ENCODE measurements at places on chromosomes 1 and 21.

DNA sequence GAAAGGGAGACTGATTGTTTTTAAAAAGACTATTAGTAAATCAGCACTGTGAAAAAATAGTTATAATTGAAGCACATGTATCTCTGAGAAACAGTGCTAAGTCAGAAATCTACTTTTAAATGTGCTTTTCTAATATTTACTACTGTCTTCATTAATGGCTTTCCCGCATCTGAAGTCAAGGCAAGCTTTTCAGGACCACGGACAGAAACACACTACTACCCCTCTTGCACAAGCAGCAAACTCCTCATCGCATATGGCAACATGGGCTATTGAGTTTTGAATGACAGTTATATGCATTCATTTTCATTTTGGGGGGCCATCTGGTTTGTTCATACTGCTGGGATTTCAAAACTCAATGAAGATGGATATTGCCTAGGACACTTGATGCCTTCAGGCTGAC lies 433.4 kb upstream of the CAMK1G start:
- DNase-seq = no peak

DNA sequence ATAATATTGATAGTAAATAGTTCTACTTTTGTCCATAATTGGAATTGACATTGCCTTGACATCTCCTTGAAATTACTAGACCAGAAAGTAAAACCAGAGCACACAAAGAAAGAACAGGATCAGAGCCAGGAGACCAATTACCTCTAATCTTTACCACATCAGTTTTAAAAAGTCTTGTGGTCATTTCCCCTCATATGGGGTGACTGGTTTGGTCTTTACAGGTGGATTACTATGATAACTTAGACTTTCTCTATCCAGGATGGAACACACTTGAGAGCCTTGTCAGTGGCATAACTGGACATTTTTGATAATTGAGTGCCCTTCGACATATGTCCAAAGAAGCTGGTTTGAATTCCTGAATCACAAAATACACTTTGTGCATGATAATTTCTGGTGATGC lies 1148.1 kb upstream of the NCAM2 start:
- DNase-seq = no peak

DNA sequence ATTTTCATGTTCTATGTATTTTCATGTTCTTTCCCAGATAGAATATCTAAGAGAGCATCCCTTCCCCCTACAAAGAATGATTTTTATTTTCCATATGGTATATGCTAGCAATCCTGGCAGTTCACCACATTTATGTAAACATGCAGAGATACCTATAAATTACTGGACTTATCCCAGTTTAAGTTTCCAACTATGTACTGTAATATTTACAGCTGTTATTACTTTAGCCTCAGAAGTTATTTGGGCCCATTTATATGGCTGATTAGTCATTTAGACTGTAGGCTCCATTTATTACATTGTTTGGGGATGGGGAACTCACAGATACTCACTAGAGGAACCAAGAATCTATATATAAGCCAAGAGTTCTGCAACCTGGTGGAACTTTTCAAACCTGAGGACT lies 84.8 kb upstream of the WARS2 start:
- DNase-seq = no peak

GRCh38 chr1:168008595-168008994 lies 71.7 kb upstream of the MPC2 start:
- DNase-seq = no peak

- no peak for DNase-seq
Measured at GRCh38 chr1:212528501-212528900, 80.1 kb upstream of the ATF3 start.

DNA sequence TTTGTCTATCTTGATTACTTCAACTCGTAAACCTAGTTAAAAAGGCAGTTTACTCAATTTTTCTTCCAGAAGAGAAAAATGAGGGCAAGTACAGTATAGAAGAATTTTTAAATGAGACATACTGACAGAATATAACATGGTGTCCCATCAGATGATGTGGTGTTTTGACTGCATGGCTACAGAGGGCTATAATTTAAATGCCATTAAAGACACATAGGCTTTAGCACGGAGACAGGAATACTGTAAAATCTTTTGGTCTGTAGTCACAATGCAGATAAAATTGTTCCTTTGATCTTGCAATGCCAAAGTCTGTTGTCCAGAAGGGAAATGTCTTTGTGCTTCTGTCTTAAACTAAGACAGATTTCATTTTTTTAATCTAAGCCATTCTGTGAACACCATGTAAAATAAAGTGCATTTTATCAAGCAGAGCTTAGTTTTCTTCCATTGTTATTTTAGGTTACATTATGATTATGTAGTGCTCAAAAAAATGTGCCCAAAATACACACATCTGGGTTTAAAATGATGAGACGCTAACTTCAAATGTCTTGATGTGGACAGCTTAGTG lies 249.6 kb downstream of the PTPRC start:
- no peak for DNase-seq

DNA sequence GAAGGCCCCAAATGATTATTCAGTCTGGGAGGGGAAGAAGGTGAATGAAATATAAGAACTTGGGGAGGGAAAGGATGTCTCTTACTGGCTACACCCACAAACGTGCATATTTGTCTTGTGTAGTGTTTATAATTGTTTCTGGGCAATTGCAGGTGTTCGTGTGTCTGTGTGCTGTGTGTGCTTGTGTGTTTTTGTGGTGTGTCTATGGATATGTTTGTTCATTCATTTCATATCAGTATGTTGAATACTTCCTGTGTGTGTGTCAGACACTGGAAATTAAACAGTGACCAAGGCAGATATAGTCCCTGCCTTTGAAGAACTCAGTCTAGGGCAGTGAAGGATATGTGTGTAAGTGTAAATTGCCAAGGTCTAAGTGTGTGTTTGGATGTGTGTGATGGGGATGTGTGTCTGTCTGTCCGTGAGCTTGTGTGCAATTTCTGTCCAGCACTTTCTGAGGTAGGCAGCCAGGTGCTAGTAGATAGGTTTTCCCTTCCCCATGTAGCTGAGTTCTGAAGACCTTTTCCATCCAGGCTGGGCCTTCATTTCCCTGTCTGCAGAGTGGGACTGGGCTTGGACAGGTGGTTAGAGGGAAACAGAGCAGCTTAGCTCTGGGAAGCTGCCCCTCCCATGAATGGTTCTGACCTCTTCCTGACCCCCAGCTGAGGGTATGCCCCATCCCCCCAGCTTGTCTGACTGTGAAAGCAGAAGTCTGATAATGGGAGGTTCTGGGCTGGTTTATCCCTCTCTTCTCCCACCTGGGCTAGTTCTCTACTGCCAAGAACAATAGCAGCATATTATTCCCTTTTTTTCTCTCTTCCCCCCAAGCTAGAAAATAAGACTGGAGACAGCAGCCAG lies 3.8 kb downstream of the AGO1 start:
- DNase-seq = no peak

GRCh38 chr1:161511018-161511755 lies 5.9 kb downstream of the FCGR2A start:
- DNase-seq = no peak

DNA sequence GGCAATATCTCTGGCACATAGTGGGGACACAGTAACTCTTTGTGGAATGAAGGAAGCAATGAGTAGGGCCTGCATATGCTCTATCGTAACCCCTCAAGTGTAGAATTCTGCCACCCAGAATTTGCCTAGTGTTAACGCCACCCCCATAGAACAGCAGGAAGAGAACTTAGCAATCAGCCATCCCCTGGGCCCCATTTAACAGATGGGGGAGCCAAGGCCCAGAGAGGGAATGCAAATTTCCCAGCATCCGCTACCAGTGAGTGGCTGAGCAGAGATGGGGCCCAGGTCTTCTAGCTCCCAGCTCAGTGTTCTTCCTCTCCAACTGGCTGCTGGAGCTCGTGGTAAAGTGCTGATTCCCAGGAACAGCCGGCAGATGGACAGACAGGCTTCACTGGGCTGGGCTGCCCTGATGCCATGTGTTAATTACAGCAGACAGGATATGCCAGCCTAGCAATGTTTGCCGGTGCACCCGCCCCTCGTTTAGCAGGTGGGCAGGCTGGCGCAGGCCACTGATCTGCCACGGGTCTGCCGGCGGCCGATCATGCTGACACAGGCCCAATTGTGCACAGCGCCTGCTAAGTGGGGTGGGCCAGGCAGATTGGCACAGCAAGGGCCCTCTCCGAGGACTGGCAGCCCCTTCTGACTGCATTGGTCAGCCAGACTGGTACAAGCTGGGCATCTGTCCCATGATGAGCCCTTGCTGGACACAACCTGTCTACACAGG lies 171.9 kb downstream of the IGSF21 start:
- DNase-seq = no peak

- peak; percentile 16 for DNase-seq
Measured at GRCh38 chr1:36400825-36401601, 3.3 kb upstream of the LSM10 start.

GRCh38 chr1:112060261-112060660 lies 70.8 kb upstream of the KCND3 start:
- DNase-seq = no peak

DNA sequence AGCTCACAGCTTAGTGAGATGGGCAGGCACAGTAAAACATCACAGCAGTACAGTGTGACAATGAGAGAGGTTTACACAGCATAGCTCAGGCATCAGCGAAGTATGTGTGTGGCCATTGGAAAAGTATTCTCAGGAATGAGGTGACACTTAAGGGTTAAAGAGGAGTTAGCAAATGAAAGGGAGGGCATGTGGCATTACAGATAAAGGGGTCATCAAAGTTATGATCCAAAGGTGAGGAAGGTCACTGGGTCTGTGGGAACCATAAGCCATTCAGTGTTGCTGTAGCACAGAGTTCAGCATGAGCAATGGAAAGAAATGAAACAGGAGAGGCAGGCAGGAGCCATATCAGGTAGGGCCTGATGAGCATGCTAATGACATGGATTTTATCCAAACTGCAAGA lies 4.5 kb upstream of the C8B start:
- DNase-seq = no peak

GRCh38 chr1:95287081-95287480 lies 53.1 kb downstream of the RWDD3 start:
- no peak for DNase-seq

GRCh38 chr1:226655251-226656163 lies 83.6 kb downstream of the ITPKB start:
- no peak for DNase-seq

DNA sequence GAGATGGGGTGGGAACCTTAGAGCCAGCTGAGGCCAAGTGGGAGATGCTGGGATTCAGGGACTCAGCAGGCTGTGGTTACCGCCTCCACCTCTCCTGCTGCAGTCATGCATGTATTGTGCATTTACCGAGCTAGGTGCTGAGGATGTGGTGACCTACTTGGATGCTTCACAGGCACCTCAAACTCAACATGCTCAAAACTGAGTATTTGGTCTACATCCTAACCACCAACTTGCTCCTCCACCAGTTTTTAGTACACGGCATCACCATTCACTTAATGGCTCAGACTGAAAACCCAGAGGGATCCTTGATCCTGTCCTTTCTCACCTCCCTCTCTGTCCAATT lies 5.6 kb downstream of the CHRNB2 start:
- no peak for DNase-seq

DNA sequence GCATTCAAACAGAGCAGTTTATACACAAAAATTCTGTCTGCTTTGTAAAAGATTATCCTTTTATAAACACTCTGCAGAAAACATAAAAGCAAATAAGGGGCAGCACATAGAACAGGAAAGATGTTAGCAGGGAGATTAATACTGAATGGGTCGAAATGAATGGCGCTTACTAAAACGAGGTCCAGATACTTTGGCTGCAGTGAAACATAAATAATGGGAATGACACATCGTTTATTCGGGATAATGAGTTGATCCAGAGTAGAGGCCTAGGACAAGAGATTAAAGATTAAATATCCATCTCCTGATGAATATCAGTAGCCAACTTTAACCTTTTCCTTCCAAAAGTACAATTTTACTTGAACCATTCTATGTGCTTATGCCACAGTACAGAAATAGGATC lies 54.4 kb upstream of the PROX1 start:
- DNase-seq = no peak

DNA sequence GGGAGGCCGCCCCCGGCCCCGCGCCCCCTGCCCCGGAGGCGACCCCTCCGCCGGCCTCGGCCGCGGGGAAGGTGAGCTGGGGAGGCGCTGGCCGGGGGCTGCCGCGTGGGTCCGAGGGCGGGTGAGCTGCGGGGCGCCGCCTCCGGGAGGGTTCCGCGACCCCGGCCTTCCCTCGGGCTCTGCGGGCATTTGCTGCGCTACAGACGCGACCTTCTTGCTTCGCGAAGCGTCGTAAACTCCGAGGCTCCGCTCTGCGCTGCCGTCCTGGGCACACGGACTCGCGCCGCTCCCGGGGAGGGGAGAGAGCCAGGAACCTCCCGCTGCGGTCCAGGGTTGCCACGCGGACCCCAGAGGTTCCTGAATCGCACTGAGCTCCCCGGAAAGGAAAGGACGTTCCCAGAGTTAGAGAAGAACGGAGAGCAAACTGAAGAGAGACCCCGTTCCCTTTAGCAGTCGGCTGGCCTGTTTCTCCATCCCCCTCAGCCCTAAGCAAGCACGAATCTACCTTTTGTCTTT lies 345 bp downstream of the SLX9 start:
- DNase-seq = no peak

- DNase-seq = no peak
Measured at GRCh38 chr1:10456661-10457060, 6.8 kb downstream of the CORT start.
